ENCODE measurements at places on chromosomes 3 and 15.

DNA sequence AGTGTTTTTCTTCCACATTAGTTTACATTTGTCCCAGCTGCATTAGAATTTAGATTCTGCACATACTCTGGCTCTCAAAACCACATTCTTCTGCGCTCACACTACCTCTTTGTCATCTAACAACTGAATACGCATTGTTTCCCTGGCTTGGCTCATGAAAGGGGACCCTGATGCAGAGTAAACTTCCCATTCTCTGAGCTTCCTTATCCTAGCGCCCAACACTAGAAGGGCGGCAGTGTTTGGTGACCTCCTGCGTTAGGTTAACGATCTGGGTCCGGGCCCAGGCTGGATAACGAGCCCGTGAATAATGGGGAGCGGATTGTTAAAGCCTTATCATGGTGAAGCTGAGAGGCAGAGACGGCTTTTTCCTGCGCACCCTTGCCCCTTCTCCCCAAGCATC lies 63.9 kb downstream of the ETV5 start:
- no peak for DNase-seq

DNA sequence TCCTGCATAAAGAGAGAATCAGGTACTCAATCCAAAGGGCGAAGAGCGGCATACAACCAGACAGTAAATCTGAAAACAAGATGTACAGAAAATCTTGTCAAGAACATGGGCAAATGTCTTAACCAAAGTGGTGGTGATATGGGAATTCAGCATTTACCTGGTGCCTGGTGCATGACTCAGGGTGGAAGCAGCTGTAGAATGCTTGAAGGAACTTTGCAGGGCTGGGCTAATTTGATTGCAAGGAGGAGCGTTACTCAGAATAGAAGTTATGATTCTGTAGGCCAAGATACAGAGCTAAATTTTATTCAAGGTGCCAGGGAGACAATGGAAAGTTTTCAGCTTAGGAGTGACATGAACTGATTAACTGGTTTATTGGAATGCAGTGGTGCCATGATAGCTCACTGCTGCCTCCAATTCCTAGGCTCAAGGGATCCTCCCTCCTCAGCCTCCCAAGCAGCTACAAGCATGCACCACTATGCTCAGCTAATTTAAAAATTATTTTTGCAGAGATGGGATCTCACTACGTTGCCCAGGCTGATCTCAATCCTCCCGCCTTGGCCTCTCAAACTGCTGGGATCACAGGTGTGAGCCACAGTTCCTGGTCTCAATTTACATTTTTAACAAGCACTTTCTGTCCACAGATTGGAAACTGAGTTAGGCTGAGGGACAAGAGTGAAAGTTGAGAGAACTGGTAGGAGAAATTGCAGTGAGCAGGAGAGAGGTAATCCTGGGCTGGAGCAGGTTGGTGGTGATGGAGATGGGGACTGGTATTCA lies 91.5 kb upstream of the TBC1D5 start:
- DNase-seq, result no peak

DNA sequence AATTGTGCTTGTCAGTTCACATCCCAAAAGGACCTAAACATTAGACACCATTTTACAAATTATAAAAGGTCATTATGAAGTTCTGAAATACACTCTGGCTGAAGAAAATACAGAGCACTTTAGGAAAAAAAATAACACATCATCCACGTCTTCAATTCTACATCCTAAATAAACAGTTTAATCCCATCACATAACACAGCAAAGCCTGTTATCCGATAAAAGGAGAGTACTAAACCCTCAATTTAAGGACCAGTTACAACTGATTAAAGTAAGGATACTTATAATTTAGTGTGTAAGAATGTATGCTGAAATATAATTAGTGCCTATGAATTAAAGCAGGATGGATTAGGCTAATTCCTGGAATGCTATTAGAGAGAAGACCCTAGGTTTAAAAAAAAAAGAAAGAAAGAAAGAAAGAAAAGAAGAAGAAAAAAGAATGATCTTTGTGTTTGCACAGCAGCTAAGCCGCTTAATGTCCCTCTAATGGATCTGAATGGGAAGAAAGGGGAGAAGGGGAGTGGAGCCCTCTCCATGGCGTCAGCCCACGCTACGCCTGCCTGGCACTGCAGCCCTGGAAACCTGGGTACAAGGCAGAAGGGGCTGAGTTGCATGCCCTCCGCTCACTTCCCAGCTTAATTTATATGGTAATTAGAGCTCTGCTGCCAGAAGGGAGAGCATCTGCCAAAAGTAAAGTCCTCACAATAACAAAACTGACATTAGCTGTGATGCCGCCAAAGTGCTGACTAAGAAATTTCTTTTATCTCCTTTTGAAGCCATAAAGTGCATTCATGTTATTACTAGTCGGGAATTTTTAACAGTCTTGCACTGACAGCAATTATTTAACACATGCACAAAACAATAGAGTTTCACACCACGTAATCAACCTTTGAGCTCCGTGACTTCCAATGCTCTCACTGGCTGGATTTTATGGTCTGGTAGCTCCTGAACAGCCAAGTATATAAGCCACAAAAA lies 90.0 kb downstream of the FSIP1 start:
- DNase-seq, result no peak

DNA sequence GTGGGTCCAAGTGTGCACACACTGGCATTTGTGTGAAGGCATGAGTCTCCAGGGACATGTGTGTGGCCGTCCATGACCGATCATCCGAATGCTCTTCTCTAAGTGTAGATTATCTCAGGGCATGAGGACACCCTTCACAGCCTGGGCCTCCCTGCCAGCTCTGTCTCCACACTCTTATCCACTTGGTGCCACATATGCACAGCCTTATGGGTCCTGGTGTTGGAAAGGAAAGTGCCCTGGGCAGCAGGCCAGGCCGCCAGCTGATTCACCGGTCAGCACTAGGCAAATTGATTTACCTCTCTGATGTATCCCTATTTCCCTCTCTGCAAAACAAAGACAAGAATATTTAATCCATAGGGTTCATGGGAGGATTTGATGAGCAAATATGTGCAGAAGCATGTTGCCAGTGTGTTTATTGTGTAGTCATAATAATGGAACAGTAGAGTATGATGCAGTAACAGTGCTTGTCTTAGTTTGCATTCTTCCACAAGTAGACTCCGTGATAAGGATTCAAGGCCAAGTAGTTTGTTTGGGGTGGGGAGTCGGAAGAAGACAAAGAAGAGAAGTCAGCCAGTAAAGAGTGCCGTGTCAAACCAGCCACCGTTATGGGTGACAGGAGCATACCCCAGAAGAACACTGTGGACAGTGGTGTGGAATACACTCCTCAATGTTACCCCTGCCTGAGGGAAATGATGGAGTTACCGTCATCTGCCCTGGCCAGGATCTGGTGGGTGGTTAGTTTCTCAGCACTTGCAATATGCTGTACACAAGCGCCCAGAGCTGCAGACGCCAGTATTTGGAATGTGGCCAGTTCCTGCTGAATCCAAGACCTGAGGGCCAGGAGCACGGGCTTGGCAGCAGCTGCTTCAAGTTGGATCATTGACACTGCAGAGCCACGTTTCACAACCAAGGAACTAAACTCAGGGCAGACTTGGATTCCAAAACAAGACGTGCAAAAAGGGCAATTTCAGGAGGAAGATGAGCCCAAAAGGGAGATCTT lies 85.1 kb downstream of the MTHFS start:
- DNase-seq, result no peak

DNA sequence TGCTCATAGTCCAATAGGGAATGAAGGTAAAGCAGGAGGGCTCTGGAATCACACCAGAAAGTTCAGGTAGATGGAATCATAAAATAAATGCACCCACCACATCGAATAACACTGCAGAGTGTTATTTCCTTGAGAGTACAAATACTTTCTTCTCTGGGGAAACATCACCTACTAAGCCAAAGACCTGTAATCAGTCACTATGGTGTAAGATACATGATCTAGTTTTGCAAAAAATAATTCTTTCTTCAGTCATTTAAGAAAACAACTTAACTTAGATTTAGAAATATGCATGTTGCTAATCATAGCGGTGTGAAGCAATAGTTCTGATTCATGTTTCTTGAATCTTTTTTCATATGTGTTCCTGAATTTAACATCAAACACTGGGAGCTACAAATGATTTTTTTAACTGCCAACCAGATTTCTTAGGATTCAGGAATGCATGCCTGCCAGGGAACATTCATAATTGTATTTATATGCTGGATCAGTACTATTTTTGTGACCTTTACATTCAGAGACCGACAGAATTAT lies 40.2 kb upstream of the MEIS2 start:
- no peak for DNase-seq

- peak; percentile 9 for DNase-seq
Measured at GRCh38 chr3:56855856-56856512, 54.2 kb upstream of the ARHGEF3 start.

DNA sequence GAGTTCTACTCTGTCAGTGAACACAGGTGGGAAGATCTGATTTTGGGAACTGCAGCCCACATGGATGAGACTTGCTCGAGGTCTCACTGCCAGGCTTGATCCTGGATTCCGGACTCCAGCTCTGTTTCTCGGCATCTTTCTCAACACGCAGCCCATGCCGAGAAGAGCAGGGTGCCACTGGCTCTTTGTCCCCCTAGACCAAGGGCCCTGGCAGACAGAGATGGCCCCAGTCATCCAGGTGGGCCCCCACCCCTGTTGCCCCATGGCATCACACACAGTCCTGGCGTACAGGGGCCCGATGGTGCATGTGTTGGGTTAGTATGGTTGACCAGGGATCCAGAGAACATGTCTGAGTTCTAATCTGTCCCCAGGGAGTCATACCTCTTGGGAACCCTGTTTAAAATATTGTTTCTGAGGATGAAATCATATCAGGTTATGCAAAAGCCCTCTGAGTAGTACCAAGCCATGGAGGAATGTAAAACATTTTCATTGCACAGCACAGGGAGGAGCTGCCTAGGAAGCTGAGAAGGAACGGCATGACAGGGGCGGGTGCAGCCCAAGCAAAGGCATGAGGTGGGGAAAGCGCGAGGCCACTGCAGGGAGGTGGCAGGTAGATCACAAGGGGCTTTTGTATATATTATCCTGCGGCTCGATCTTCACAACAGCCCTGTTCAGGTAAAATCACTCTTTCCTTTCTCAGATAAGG lies 320.6 kb downstream of the UACA start:
- no peak for DNase-seq

DNA sequence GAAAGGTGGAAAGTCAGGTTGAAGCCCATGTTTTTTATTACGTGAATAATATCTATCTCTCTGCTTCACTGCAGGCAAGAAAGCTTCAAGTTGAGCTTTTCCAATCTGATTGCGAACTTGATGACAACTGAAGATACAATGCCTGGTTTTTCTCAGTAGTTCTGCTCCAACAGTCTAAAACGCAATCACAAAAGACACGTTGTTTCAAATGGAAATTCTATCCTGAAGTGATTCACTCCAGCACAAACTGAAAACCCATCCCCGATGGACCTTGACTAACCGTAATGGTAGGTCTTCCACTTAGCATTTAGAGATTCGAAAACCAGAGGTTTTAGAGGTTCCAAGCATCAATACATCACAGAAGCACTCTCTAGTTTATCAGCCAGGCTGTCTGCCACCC lies 10.6 kb downstream of the B4GALT4 start:
- no peak for DNase-seq

DNA sequence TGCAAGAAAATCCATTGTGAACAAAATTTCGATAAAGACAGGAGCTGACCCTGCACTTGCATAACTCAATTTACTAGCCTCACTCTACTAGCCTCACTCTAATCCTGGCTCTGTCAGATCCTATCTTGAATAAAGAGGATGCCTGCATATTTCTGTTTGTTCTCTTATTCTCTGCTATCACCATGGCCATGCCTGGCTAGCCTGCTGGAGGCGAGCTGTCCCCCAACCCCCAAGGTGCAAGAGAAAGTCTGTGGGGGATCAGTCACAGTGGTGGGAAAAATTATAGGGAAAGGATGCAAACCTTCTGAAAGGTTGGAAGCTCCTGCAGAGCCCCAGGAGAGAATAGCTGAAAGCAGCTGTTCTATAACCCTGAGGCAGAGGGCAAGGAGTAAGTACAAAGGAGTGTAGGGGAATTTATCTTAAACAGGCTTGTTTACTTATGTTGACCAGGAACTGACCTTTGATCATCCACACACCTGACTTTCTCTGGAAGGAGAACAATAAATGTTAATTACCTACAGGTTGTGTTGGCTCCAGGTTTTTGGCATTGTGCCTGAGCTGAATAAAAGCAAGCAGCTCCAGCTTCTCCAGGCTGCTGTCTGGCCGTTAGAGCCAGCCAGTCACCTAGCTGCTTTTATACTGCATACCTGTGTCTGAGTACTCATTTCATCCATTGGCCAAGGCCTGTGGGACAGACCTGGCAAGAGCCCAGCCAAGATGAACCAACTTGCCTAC lies 137.7 kb upstream of the RASGRP1 start:
- DNase-seq, result no peak

DNA sequence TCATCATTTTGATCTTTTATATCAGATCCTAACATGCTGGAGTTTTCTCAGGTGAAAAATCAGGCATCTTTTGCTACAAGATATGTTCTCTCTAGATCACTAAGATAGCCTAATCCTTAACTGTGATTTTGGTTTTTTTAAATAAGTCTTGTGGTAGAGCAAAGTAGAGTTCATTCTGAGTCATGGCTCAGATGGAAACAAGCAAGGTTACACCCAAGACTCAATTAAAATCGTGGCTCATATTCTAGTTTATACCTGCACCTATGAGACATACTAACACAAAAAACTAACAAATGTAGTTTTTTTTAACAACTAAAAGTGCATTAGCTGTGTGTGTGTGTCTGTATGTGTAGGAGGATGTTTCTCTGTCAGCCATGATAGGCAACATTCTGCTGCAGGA lies 428.2 kb downstream of the NLGN1 start:
- DNase-seq, result no peak

DNA sequence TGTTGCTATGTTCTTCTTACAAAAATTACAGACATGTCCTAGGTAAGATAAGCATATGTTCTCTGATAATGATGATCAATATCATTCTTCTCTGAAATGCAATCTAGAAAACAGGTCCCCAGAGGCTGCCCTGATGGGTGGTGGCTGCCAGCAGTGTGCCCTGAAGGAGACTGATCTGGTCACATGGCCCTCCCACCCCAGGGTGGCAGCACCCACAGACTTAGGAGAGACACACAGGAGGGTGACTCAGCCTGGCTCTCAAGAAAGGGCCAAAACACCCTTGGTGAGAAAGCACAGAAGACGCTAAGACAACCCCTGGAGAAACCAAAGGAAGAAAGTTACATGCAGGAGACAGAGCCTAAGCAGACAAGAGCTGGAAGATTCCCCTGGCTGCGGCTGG lies 203.7 kb downstream of the TJP1 start:
- no peak for DNase-seq

DNA sequence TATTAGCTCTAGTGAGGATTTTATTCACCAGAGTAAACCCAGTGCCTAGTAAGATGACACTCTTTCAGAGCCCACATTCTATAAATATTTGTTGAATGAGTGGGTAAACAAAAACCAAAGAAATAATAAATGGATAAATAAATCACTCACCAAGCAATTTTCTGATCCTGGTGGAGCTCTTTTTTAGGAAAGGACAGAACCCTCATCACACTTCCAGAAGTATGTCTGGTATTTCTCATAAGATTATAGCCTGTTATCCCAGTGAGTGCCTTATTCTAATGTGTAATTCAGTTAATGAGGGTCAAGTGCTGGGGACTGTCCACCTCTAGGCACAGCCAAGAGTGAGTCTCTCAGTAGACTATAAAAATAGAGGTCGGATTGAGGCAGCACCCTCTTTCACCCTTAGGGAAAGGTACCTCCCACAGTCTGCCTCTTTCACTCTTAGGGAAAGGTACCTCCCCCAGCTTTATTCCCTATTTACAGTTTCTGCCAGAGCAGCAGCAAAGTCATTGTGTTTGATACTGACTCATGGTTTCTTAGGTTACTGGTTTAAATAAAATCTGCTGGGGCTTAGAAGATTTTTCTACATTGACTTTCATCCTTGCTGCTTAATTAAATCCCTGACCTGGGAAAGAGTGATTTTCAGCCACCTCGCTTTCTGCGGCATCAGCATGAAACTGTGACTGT lies 145.0 kb downstream of the STAC start:
- DNase-seq, result no peak
